ENCODE measurements at places on chromosomes 16 and 17.

GRCh38 chr16:86905302-86905701, 327.0 kb downstream of the FOXL1 start:
- DNase-seq: no peak
- H3K4me3 ChIP-seq: no peak overlapping the region
- no peaks in the 10 kb centered on the region for H3K27me3 ChIP-seq
- no peaks in the 10 kb centered on the region for H3K36me3 ChIP-seq
- no peaks in the 10 kb centered on the region for H3K4me1 ChIP-seq

DNA sequence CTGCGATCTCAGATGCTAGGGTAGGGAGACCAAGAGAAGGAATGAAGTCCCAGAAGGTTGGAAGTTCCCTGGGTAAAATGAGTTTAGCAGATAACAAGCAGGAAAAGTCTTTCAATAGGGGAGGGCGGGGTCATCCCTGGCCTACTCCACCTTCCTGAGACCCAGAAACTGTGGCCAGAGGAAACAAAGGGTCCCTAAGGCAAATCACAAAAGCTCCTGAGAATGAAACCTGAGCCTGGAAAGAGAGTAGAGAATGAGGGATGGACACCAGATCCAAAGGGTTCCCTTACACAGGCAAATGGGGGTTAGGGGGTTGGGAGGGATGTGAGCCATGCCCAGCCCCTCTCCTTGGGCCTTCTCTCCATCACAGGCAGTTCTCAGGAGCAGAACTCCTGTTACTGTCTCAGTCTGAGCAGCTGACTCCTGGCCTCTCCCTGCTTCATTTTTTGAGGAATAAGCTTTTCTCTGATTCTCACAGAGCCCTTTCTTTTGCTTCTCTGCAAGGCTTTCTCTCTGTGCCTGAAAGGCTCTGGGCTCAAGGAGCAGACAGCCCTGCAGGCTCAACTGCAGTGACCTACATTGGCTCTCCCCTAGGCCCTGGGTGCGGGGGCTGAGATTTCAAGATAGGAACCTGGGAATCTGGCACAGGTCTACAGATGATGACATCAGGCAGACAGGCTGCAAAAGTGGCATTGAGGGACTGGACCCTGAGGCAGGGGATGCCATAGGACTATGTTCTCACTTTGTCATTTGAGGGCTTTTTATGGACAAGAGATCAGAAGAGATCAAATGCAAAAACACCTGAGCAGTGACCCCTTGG, 9.8 kb upstream of the NR1D1 start:
- H3K4me3 ChIP-seq: no peak overlapping the region
- peaks cover 86% of the 10 kb centered on the region for H3K4me1 ChIP-seq
- no peaks in the 10 kb centered on the region for H3K36me3 ChIP-seq

DNA sequence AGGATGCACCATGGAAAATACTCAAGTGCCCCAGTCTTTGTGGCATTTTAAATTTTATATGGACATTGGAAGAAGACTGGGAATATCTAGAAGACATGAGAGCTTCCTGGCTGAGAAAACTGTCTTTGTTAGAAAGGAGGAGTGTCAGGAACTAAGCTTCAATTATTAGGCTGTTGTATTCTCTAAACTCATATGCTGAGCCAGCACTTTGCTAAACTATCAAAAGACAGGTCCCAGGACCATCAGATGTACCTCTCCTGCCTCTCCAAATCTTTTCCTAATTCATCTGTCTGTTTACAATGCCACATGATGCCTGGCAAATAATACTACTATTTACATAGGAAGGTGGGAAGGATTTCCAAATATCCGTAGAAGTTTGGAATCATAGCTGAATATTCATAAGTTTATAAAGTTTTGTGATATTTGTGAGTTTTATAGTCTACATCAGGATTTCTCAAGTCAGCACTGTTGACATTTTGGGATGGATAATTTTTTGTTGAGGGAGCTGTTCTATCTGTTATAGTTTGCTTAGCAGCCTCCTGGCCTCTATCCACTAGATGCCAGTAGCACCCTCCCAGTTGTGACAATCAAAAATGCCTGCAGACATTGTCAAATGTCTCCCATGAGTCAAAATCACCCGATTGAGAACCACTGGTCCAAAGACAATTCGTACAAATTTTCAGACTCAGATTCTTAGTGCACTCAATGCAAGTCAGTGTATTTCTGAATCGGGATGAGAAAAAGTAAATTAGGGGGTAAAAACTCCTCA, 61.2 kb upstream of the NETO2 start:
- no peaks in the 10 kb centered on the region for H3K27me3 ChIP-seq
- no peak for DNase-seq
- H3K4me3 ChIP-seq: no peak overlapping the region
- H3K4me1 ChIP-seq: no peaks in the 10 kb centered on the region

DNA sequence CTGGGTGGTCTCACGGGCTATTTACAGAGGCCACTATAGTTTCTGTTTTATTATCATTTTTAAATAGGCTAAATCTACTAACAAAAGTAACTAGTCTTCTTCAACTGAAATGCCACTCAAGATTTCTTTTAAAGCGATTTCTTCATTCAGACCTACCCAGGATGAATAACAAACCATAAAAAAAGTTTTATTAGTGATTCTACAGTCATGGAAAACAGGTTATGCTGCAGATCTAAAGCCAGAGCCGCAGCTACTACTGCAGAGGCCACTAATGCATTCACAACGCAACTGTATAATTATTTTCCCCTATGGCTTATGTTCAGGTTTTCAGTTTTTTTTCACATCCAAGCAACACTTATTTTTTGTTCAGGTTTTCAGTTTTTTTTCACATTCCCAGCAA, 136.2 kb upstream of the AXIN2 start:
- H3K27ac ChIP-seq: no peak overlapping the region
- DNase-seq: no peak

DNA sequence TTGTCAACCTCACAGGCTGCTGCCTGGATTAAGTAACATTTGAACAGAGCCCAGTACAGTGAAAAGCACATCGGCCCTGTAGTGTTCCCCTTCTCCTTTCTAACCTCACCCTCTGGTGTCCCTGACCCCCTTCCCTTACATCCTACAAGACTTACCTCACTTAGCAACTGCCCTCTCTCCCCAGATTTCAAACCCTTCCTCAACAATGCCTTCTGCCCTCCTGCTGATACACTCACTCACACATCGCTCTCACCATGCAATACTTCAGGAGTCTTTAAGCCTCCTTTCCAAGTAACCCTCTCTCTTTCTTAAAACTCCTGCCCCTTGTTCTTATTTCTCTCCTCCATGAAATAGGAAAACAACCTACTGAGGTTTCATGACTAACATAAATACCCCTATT, 17.8 kb downstream of the ZZEF1 start:
- no peak for DNase-seq
- H3K4me1 ChIP-seq: peaks cover 7% of the 10 kb centered on the region
- H3K27ac ChIP-seq: no peak overlapping the region
- no peak overlapping the region for H3K4me3 ChIP-seq

- H3K4me1 ChIP-seq: peaks cover 2% of the 10 kb centered on the region
- peaks cover 43% of the 10 kb centered on the region for H3K27me3 ChIP-seq
- H3K36me3 ChIP-seq: no peaks in the 10 kb centered on the region
- H3K4me3 ChIP-seq: no peak overlapping the region
- H3K27ac ChIP-seq: no peak overlapping the region
- DNase-seq: peak; percentile 23
Measured at GRCh38 chr17:15782866-15783265, 50.8 kb downstream of the TBC1D26 start.

- H3K27me3 ChIP-seq: no peaks in the 10 kb centered on the region
- H3K4me3 ChIP-seq: peak overlapping the region; percentile 76
- no peak for DNase-seq
Measured at GRCh38 chr17:17841601-17842025, 4.8 kb upstream of the SREBF1 start.

DNA sequence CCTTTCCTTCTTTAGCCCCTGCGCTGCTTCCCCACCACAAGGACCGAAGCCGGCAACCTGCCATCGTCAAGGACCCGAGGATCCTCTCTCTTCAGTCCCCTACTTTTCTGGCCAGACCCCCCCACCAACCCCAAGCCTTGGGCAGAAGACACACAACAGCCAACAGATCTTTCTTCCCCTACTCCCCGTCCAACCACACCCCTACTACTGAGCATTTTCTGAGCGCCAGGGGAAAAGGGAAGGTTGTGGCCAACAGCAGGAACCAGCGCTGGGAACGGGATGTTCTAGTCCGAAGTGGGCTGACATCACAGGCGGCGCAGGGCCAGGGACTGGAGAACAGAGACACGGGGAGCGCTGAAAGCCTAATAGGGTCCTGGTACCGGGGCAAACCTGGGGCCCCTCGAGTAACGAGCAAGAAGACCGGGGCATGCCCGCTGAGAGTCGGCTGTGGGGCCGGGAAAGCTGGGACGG, 528 bp downstream of the PER1 start:
- peak overlapping the region; percentile 90 for H3K27ac ChIP-seq
- peak overlapping the region; percentile 89 for H3K4me3 ChIP-seq
- DNase-seq: peak; percentile 54
- H3K4me1 ChIP-seq: peaks cover 35% of the 10 kb centered on the region

DNA sequence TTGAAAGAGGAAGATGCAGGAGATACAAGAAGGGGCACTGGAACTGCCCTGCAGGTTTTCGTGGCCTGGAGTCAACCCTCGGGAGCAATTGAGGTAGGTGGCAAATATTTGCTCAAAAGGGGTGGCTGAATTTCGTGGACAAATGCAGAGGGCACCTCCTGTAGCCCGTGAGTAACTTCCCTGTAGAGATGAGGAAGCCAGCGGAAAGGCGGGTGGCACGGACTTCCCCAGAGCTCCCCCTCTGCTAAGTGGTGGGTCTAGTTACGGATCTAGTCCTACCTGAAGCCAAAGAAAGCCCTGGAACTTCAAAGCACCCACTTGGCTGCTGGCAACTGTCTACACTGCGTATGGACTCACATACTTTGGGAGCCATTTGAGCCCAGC, 1.0 kb upstream of the ATP2C2 start:
- H3K27ac ChIP-seq: no peak overlapping the region
- peaks cover 37% of the 10 kb centered on the region for H3K4me1 ChIP-seq
- DNase-seq: no peak
- H3K36me3 ChIP-seq: no peaks in the 10 kb centered on the region

All from activated naive CD4-positive, alpha-beta T cell treated with anti-CD3 and anti-CD28 coated beads, Interleukin-2, amount 10 ng/mL, durations not matched to agents 7 days and 5 days (primary cell).